ENCODE measurements at places on chromosomes 6 and 20.

- DNase-seq: no peak
Measured at GRCh38 chr6:130624046-130624445, 203.2 kb upstream of the SMLR1 start.

GRCh38 chr6:70303034-70303525 is at the start of gene COL9A1:
COL9A1 (minus strand) TSS chr6:70303084; CDS start chr6:70302924, 160 bp downstream.
- DNase-seq: no peak

DNA sequence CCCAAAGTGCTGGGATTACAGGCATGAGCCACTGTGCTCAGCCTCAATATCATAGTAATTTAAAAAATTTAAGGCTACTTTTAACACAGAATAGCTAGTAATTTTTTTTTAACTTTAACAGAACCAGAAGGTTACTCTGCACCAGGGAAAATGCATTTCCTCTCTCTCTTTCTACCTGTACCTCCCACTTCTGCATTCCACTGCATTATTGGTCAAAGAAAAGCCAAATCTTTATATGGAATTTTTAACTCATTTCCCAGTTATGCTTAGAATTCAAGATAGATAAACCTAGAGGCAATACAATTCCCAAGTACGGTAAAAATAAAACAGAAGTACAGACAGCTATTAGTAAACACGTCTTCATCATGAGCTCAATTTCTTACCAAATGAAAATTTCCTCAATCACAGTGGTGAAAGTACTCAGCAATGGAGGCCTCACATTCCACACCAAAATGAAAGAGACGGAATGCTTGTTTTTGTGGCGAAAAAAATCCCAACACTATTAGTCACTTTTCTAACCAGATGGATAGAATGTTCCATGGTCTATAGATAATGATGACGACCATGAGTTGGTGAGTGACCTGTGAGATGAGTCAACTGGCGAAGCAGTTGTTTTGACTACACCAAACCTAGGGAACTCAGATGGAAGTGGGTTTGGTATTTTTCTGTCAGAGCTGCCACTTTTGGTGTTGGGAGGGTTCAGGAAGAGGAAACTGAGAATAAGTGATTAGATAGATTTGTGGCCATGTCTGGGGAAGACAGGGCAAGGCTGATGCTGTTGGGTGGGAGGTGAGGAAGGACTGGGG is 104.7 kb upstream of the SGK1 start:
- peak; percentile 74 for DNase-seq

DNA sequence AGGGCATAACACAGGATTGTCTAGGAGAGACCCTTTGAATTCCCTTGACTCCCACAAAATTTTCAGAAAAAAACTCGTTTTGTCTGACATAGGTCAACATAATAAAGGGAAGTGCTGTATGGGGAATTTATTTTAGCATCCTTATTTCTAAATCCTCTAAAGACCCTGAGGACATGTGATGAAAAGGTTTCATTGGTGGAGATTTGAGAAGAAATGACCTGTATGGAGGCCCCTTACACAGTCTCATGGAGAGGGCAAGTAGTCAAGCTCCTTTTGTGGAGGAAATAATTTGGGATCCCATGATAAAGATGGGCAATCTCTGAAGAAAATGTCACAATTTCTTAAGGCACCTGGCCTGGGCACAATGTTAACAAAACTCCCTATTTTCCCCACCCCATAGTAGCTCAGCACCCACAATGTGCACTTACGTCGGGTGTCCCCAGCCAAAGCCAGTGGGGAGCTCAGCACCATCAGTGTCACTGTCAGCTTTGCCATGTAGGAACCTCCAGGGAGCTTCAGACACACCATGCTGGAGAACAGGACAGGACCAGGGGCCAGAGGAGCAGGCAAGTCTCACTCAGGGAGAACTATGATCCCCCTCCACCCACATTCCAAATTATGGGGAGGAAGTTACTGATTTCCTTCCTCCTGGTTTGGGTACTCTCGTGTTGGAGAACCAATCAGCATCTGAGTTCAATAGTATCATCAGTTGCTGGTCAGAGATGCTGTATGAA is at the start of gene HLA-DRB5:
HLA-DRB5 (minus strand) TSS at position 591 of the 734 bp plus-strand sequence; CDS start at position 528, 63 bp downstream.
- DNase-seq: peak; percentile 52

DNA sequence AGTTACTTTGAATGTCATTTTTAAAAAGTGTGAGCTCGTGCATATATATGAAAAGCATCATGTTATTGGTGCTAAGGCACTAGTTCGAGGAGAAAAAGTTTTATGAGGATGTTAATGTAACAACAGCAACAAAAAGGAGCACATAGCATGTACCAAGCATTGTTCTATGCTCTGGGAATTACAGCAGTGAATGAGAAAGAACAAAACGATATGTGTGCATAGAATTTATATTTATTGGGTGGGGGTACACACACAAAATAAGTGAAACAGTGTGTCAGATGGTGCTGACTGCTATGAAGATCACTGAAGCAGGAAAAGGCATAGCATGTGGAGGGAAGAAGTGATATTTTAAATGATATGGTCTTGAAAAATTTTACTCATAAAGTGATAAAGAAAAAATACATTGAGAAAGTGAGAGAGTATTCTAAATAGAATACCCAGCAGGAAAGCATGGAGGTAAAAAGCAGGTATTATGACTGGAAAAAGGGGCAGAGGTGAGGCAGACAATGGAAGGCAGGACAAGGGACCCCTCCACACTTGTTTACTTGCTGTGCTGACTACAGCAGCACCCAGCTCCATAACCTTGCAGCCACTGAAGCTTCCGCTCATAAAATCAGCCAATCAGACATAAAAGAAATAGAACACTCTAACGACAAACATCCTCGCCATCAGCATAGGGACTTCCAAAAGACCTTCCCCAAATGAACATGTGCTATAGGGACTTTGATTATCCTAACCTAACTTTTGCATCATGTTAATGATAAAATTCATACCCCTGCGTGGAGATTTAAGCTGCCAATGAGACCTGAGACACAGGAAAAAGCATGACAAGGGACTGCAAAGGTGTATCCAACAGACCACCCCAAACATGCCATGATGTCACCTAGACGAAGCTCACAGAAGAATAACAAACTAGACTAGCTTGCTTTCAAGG is 119.9 kb downstream of the HFE start:
- no peak for DNase-seq

- DNase-seq: no peak
Measured at GRCh38 chr6:161235776-161236633, 37.9 kb downstream of the AGPAT4 start.

GRCh38 chr20:14544688-14545087 is 207.3 kb upstream of the FLRT3 start:
- DNase-seq: no peak

GRCh38 chr6:137975188-137975940 is 108.3 kb downstream of the TNFAIP3 start:
- DNase-seq: peak; percentile 27

DNA sequence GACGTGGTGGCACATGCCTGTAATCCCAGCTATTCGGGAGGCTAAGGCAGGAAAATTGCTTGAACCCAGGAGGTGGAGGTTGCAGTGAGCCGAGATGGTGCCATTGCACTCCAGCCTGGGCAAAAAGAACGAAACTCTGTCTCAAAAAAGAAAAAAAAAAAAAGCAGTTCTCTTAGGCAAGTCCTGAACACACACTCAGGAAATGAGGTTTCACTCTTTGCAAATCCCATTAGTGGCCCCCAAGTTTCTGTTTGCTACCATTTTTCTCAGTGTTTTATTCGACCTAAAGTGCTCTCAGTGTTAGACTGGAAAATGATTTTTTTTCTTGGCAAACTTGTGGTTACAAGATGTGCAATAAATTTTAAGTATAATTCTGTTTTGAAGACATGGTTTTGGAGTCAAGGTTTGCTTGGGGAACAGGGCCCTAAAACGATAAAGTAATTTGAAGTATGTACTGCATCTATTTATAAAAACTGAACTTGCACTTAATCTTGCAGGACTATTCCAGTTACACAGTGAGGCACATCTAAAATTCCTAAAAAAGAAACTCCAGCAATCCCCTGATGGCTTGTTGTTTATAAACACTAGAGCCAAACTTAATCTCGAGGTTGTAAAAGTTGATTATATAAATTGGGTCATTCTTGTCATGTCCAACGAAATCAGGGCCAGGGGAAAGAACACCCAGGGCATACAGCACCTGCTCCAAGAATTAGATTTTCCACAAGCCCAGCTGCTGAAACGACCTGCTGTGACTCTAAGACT is 42.6 kb downstream of the MAP1LC3A start:
- DNase-seq: no peak

GRCh38 chr6:14838133-14838583 is 407.7 kb upstream of the JARID2 start:
- DNase-seq: no peak

- DNase-seq: no peak
Measured at GRCh38 chr6:147132889-147133288, 71.3 kb upstream of the STXBP5 start.

DNA sequence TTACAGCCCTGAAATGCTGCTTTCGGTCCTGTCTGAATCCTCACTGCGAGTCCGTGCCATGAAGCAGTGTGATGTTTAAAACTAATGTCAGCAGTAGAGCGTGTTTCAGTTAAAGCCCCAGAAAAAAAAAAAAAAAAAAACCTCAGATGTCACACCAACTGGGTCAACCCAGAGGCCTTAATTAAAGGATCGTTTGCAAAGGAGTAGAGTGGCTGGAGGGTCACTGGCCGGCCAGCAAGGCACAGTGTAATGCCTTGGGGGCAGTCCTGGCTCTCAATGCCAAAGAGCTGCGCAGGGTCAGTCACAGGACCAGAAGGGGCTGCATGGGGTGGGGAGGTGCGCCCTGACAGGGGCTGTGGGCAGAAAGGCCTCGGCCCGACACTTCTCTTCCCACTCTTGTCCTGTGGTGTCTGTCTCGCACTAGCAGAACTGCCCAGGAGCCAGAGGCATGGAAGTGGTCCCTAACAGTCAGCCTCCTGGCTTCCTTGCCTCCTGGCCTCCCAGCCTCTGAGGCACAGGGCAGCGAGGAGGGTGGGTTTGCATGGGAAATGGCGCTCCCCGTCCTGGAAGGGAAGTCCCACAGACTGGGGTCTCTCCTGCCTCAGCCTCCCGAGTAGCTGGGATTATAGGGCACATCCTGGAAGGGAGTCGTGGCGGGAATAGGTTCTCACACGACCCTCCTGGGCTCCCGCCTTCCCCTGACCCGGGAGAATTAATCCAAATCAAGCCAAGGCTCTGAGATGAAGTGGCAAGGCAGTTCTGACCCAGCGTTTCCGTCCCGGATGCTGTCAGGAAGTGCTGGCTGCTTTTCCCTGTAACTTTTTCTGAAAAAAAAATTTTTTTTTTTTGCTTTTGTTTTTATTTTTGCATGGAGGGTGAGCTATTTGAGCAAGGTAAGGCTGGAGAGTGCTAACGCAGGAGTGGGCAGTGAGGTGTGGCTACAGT is 53.7 kb upstream of the MPC1 start:
- DNase-seq: peak; percentile 24

DNA sequence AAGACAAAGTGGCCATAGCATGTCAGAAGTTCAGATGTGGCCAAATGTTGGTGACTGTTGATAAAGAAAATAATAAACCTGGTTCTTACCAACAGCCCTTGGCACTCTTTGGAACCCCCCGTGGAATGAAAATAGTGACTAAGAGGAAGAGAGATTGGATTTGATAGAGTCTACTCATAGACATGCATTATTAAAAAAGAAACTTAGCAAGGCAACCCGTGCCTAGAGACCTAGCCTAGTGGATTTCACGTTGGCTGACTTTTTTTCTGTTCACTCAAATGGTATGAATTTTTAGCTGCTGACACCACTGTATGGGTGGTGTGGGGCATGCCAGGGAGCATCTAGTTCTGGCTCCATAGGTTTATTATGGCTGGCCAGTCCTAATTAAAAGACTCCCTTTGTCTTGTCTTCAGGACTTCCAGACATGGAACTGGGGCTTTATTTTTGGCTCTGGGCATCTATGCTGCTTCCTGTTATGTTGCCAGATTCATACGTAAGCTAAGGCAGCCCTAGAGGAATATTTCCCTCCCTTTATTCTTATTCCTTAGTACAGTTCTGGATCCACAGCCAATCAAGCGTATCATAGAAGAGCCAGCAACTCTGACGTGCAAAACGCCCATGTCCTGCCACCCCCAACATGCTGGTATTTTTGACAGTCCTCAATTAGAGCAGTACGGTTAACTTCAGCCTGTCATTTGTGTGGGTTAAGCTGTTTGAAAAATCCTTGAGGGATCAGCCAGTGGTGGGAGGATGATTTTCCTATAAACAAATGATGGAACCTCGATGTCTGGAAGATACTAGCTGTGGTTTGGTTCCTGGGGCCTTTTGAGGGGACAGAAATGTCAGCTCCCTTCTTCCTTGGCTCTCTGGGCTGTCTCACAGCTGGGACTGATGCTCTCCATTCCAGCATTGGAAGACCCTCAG is 127.5 kb downstream of the ISM1 start:
- no peak for DNase-seq

GRCh38 chr6:39361657-39362486 is 39.4 kb upstream of the KCNK16 start:
- DNase-seq: peak; percentile 79

GRCh38 chr20:38296433-38296832 is 7.5 kb upstream of the BPI start:
- DNase-seq: no peak

GRCh38 chr20:4183361-4183760 is 168.0 kb upstream of the RNF24 start:
- no peak for DNase-seq

DNA sequence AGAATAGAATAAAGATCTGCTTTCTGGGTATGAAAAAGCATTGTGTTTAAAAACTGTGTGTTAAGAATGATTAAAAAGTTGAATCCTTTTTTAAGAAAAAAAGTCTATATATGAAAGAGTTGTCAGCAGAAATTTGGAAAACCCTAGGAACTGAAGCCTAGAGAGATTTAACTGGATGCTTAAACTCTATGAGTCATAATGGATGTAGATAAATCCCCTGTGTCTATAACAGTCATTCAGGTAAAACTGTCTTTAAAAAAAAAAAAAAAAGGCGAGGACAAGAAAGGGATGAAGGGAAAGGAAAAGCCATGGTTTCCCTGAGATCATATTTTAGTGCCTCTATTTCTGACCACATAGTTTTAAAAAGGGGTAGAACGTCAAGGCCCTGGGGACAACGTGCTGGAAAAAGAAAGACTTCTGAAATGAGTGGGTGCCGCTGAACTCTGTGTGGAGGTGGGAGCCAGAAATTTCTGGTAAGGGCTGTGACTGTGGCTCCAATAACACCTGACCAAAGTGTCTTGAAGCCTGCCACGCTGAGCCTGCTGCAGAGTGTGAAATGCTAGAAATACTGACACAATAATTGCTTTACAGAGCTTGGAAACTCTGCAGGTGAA is 302.6 kb upstream of the ARID1B start:
- no peak for DNase-seq

- DNase-seq: peak; percentile 6
Measured at GRCh38 chr6:130143709-130144108, 79.0 kb downstream of the SAMD3 start.

GRCh38 chr20:61627791-61628415 is 375.8 kb downstream of the CDH4 start:
- DNase-seq: no peak

GRCh38 chr20:9516234-9516871 is 2.0 kb downstream of the LAMP5 start:
- no peak for DNase-seq

DNA sequence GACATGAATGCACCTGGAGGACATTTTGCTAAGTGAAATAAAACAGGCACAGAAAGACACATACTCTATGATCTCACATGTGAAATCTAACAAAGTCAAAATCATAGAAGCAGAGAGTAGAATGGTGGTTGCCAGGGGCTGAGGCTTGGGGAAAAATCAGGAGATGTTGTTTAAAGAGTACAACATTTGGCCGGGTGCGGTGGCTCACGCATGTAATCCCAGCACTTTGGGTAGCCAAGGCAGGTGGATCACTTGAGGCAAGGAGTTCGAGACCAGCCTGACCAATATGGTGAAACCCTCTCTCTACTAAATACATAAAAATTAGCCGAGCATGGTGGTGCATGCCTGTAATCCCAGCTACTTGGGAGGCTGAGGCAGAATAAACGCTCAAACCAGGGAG is 26.0 kb upstream of the LOC128125822 start:
- no peak for DNase-seq

- no peak for DNase-seq
Measured at GRCh38 chr20:8406391-8406790, 274.3 kb downstream of the PLCB1 start.
